ENCODE measurements at places on chromosomes 1 and 21.

DNA sequence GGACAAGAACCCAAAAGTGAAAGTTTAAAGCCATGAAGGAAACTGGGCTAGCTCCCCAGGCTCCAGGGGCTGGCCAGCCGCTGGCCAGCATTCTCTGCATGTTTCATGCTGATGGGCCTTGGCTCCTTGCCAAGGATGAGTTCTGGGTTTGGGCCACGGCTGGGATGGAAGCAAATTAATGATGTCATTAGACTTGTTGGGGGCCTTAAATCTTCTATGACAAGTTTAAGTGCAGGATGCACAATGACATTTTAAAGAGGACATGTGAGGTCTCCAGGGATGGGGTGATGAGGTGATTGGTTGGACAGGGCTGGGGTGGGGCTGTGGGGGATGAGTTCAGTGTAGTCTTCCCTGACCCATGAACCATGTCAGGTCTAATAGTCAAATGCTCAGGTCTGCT lies 199.6 kb downstream of the TRABD2B start:
- DNase-seq, result no peak

- DNase-seq, result no peak
Observed at GRCh38 chr1:186220911-186221310, 154.1 kb downstream of the TPR start.

- DNase-seq, result no peak
Observed at GRCh38 chr1:168099337-168099801, 37.4 kb downstream of the GPR161 start.

GRCh38 chr1:209485167-209485566 lies 98.3 kb upstream of the CAMK1G start:
- no peak for DNase-seq

- no peak for DNase-seq
Observed at GRCh38 chr1:233105225-233105624, 154.8 kb downstream of the NTPCR start.

DNA sequence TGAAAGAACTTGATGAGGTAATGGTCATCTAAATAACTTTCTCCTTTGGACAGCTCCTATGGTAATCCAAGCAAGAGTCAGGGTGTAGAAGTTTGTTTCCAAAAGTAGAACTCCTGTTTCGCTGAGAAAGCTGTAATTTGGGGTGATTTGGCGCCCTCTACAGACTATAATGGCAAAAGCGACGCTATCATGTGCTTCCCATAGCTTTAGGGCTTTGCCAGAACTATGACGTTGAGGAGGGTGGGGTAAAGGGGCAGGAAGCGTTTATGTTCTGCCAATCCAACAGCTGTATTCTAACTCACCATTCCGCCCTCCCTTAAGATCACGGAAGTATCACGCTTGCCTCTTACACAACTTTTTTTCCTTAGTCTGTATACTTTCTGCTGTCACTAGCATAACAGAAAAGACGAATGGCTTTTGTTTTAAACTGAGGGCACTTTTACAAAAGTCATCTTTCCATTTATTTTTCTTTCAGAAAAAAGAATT lies at the start of gene FMO4:
FMO4 (plus strand) TSS at position 349 of the 486 bp plus-strand sequence. CDS start 5,643 bp downstream, outside the sequence.
- DNase-seq, result peak; percentile 94

DNA sequence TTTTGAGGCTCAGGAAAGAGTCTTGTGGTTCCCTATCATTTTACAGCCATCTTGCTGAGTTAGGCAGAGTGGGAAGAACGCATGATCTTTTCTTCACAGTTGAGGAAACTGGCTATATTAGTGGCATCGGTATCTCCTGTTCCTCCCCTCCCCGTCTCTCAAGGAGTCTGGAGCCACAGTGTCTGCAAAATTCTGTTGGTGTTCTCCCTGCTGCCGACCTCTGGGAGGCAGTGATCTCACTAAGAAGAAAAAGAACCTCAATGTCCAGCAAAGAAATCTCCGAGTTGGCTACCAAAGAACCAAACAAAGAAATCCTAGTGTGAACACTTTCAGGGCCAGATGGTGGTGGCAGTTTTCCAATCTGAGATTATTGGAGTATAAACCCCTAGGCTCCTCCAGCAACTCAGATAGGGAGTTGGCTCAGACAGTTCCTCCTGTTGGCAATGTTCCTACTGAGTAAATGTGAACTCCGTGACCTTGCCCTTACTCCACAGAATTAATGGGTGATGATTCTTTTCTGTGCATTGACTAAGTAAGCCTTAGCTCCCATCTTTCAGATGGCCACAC lies 41.2 kb downstream of the PRAMEF20 start:
- no peak for DNase-seq

DNA sequence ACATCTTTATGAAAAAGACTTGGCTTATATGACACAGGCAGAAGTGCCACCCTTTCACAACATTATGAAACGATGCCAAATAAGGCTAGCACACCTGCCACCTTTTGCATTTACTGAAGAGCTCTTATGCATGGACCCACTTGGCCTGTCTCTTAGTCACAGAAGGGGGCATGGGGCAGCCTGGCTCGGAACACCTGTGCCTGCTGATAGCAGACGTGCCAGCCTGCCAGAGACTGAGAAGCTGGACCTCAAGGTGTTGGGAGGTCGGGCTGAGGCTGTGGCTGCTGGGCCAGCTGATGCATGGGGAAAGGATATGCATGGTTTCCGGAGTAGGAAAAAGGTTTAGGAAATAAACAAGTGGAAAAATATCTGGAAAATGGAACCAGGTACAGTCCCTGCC lies 21.5 kb downstream of the RCAN1 start:
- DNase-seq, result no peak

DNA sequence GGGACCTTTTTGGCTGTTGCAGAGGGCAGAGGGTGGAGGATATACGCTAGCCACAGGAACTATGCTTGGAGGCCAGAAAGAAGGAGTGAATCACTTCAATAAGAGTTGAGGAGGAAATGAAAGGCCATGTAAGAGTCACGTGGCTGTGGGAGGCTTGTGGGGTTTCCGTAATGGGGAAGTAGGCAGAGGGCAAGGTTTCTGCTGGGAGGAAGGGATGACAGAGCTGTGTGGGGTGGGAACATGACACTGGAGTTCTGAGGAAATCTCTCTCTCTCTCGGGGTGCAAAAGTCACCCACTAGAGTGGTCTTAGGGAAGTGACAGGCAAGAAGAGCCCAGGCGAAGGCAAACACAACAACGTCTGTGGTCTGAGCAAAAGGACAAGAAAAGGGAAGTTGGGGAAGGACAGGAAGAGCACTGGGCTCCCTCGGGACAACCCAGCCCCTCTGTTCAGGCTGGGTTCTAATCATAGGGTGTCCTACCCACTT lies 3.9 kb upstream of the CD1C start:
- peak; percentile 42 for DNase-seq

- peak; percentile 55 for DNase-seq
Observed at GRCh38 chr1:221778535-221779142, 36.8 kb upstream of the DUSP10 start.

GRCh38 chr1:161486806-161487741 lies 18.2 kb upstream of the FCGR2A start:
- DNase-seq, result peak; percentile 71

DNA sequence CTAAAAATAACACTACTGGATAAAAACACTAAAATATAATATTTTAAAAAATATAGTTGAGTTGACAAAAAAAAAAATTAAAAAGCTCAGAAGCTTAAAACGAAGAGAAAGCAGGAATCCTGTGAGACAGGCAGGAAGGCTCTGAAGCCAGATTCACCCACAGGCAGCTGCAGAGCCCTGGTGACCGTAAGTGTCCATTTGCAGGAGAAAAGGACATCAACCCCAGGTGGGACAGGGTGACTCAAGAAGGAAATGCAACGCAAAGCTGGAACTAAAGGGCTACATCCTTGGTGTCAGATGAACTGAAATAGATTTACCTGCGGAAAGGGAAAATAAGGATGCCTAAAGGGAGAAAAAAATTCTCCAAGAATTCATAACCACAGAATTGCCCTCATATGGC lies 46.8 kb downstream of the USP24 start:
- no peak for DNase-seq

DNA sequence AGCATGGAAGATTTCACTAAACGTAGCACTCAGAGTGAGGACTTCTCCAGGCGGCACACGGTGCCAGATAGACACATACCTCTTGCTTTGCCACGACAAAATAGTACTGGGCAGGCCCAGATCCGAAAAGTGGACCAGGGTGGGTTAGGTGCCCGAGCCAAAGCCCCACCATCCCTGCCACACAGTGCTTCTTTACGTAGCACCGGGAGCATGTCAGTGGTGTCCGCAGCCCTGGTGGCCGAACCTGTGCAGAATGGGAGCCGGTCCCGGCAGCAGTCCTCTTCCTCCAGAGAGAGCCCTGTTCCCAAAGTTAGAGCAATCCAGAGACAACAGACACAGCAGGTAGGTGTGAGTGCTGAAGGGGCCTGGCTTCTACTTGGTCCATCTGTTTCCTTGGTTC lies 38.6 kb downstream of the CLEC20A start:
- no peak for DNase-seq

- DNase-seq, result no peak
Observed at GRCh38 chr21:41213021-41213420, 45.1 kb downstream of the BACE2 start.

- no peak for DNase-seq
Observed at GRCh38 chr21:46388896-46389295, 64.9 kb downstream of the PCNT start.

DNA sequence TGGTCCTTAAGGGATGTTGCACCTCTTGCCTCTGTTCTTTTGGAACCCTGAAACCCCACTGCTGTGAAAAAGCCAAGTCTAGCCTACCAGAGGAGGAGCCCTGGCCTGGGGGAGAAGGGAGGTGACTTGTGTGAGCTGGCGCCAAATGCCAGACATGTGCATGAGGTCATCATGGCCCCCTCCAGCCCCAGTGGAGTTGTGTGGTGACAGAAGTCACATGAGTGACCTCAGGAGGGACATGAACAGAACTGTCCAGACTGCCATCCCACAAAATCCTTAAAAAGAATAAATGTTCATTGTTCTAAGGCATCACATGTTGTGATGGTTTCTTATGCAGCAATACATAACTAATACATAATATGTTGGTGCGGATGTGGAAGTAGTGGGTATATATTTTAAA lies 10.8 kb downstream of the HHAT start:
- DNase-seq, result no peak

DNA sequence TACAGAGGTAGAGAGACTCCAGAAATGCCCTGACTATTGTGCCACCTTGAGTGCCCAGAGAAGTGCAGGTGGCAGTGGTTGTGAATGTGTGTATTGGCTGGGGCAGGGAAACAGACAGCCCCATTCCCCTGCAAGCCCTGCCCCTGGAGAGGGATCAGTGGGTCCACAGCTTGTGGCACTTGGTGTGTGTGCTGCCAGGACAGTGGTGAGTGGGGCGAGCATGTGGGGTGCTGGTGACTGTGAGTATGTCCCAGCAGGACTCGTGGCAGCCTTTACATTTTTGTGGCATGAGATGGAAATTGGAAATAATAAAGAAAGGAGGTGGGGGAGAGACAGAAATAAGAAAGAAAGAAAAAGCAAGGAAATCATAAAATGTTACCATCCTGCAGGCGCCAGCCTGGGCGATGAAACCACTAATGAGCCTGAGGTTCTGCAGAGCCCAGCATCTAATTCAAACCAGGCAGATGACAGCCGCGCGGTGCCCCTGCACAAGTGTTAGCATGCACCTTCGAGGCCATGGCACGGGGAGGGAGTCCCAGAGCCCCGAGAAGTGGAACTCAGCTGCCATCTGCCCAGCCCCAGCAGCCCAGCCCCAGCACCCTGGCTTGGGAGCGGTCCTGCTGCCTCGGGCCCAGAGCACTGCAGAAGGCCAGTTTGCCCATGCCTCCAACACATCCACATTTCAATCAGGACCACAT lies 49.1 kb upstream of the ZBTB40 start:
- DNase-seq, result no peak

GRCh38 chr1:186409091-186409490 lies 33.5 kb downstream of the ODR4 start:
- no peak for DNase-seq

GRCh38 chr1:67843746-67844145 lies 10.5 kb upstream of the GNG12 start:
- DNase-seq, result no peak

- DNase-seq, result peak; percentile 68
Observed at GRCh38 chr1:6438047-6438525, 13.5 kb downstream of the ESPN start.

All from CD4-positive, alpha-beta T cell treated with Interleukin-4 for 4 hours (primary cell).